ENCODE measurements at places on chromosomes 16 and 17.
A peak's percentile ranks its signal among the peaks of the same experiment; 100 is the strongest.

DNA sequence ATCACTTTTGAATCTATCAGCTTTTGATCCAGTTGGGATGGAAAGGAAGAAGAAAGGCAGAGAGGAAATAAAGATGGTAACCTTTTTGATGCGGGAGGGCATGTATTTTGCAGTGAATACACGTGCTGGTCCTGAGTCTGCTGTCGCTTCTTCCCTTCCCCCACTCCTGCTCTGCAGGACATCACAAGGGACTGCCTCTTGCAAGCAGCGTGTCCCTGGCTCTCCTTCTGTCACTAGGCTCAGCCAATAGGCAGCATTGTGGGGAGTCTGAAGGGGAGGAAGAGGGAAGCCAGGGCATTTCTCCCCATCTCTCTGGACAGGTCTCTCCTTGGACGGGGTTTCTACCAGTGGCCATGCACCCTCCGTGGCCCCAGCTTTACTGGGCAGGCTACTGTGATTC lies 15.7 kb upstream of the WFDC1 start:
- no peak for DNase-seq

DNA sequence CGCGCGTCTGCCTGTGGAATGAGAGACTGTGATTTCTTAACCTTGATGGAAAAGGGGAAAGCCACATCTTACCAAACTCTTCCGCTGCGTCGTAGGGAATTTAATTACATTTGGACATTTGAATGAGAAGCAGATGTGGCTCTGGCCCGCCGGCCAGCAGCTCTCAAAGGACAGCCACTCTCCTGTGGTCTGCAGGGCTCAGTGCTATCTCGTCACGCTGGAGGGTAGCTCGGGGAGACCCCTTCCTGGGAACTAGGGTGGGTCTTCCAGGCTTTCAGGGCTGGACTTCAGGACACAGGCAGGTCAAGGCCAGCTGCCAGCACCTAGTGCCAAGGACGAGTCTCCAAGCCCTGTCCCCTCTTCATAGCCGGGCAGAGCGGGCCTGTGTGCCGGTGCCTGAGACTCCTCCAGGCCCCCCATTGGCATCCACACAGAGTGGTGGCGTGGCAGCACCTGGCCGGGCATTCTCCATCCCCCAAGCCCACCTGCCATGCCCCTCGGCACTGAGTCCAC lies 15.9 kb upstream of the TBX2 start:
- DNase-seq: no peak

- DNase-seq: no peak
Observed at GRCh38 chr16:87161822-87162676, 155.1 kb downstream of the C16orf95 start.

- DNase-seq: no peak
Observed at GRCh38 chr17:21467739-21468490, 91.8 kb downstream of the KCNJ12 start.

DNA sequence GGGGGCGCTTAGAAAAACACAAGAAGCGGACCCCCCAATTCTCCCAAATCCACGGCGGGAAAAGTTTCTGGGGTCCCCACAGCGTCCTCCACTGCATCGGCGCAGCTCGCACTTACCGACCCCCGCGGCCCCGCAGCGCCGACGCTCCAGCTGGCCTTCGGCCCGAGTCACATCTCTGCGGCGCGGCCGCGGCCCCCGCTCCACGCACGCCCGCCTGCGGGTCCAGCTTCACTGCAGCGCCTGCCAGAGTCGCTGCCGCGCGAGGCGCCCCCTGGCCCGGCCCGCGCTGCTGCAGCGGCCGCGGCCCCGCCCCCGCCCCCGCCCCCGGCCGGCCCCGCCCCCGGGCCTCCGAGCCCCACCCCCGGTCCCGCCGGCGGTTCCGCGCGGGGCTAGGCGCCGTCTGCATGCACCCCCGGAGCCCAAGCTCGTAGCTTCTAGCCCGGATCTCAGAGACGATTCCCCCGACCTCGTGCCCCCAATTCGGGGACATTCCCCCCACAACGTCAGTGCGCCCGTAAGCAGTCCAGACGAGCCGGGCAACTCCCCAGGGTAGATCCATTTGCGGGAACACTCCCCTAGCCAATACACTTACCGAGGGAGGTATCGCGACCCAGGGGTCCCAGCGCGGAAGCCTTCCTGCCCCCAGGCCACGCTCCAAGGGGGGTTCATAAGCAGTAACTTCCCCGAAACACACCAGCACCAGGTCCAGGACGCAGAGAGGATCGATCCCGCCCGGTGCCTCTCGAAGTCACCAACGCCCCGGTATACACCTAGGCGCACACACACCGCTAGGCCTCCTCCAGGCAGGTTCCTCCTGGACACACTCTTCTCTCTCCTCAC lies at the start of gene GPRC5B:
GPRC5B (minus strand) TSS at position 238 of the 840 bp plus-strand sequence. CDS start 12,003 bp downstream, outside the sequence.
- DNase-seq: no peak

DNA sequence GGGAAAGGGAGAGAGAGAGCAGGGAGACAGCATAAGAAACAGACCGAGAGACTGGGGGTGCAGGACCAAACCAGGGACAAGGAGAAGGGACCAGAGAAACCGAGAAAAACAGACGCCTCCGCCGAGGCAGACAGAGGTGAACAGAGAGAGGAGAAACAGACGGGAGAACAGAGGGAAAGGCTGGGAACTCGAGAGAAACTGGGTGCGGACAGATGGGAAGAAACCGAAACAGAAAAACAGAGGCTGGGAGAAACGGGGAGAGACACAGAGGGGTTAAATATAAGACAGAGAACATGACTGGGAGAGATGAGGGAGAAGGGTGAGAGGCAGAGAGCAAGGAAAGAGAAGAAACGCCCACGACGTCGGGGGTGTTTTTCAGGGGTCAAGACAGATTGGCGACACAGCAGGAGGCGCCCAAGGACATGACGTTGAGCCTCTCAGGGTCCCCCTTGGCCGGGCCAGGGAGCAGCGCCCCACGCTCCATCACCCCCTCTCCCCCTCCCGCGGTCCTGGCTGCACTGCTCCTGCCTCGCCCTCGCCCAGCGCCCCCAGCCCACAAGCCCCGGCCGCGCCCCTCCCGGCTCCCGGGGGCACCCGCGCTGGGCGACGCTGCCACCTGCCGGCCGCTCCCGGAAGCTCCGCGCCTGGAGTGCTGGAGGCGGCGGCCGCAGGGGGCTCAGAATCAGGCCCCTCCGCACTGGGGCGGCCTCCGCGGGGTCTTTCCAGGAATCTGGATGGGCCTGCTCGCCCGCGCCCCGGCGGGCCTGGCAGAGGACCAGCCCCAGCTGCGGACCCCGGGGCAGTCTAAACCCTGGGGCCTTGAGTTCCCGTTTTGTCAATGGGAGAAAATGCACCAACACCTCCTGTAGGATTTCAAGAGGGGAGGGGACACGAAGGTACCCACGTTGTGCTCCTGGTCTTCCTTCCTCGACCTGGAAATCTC lies 1.3 kb upstream of the TMEM92 start:
- peak; percentile 47 for DNase-seq

GRCh38 chr17:29177871-29178749 lies 2.1 kb downstream of the MYO18A start:
- no peak for DNase-seq

- peak; percentile 54 for DNase-seq
Observed at GRCh38 chr16:90057738-90058173, 19.4 kb downstream of the PRDM7 start.

DNA sequence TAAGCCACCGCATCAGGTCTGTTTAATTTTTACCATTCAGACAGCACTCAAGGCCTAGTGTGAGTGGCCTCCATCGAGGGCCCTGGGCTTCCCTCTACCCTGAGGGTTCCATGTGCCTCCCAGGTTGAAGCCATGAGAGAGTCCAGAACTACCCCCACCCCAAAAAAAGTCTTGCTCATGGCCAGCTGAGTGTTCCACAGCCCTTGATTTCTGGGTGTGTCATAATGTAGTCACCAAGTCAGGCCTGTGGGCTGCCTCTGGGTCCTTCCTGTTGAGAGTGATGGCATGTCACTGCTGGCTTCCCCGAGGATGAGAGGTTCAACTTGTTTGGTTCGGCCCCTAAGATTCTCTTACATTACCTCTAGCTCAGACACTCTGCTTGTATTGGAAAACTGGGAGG lies 100.6 kb downstream of the PITPNC1 start:
- DNase-seq: peak; percentile 61

DNA sequence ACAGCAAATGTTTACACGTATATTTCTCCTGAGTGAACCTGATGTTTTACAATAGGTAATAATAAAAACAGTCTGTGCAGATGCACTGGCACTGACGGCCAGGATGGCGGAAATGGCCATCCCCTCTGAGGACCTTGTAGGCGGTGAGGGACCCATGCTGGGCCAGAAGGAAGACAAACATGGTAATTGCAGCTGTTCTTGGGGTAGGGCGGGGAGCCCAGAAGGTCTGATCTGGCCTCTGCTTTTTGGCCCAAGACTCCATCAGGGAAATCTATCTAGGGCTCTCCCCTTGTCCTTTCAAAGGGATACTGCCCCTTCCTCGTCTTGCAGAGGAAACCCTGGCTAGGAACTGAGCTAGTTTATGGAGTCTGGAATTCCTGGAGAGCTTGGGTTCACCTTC lies 7.4 kb upstream of the LGALS9 start:
- DNase-seq: no peak

DNA sequence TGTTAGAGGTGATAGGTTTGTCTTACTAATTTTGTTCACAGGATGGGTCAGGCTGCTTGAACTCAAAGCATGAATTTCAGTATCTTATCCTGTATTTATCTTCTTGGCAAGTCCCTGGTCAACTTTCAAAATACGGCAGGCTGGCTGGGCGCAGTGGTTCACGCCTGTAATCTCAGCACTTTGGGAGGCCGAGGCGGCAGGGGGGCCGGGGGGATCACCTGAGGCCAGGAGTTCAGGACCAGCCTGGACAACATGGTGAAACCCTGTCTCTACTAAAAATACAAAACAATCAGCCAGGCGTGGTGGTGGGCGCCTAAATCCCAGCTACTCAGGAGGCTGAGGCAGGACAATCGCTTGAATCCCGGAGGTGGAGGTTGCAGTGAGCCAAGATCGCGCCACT lies 25.0 kb upstream of the RSL1D1 start:
- DNase-seq: no peak

DNA sequence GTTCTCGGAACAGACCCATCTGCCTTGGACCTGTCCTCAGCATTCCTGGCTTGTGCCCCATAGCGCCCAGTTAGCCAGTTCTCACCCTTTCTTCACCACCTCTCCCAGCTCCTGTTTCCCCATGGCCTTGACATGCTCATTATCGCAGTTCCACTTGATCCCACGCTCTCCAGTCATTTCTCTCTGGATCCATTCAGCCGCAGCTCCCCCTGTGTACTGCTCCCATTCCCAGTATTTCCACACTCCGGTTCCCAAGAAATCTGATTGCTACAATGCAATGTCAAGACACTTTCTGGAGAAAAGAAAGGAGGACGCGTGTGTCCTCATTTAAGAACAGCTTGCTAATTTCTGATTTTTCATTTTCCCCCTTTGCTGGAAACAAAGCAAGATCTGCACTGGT lies 55.4 kb downstream of the TMEM186 start:
- no peak for DNase-seq

GRCh38 chr16:84391151-84392030 lies 23.1 kb downstream of the ATP2C2 start:
- no peak for DNase-seq

- DNase-seq: peak; percentile 34
Observed at GRCh38 chr16:4273858-4274311, 1.1 kb upstream of the TFAP4 start.

GRCh38 chr16:67013823-67014633 lies 14.9 kb upstream of the CBFB start:
- DNase-seq: no peak

GRCh38 chr16:77793417-77793816 lies 5.1 kb downstream of the VAT1L start:
- DNase-seq: no peak

DNA sequence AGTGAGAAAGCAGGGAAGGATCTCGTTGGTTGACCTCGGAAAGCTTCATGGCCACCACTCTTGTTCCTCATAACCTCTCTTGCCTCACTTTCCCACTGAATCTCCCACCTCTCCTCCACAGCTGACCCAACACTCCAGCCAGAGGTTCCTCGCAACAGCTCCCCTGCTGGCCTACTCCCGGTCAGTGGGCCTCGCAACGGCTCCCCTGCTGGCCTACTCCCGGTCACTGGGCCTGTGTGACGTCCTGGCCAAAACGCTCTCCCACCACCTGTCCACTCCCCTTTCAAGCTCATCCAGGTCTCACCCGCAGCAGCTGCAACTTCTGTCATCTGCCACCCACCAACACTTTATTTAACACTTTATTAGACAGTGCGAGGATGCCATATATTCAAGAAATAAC lies 149.1 kb downstream of the VPS53 start:
- DNase-seq: no peak

GRCh38 chr17:29243792-29244191 lies 2.9 kb upstream of the CRYBA1 start:
- no peak for DNase-seq

DNA sequence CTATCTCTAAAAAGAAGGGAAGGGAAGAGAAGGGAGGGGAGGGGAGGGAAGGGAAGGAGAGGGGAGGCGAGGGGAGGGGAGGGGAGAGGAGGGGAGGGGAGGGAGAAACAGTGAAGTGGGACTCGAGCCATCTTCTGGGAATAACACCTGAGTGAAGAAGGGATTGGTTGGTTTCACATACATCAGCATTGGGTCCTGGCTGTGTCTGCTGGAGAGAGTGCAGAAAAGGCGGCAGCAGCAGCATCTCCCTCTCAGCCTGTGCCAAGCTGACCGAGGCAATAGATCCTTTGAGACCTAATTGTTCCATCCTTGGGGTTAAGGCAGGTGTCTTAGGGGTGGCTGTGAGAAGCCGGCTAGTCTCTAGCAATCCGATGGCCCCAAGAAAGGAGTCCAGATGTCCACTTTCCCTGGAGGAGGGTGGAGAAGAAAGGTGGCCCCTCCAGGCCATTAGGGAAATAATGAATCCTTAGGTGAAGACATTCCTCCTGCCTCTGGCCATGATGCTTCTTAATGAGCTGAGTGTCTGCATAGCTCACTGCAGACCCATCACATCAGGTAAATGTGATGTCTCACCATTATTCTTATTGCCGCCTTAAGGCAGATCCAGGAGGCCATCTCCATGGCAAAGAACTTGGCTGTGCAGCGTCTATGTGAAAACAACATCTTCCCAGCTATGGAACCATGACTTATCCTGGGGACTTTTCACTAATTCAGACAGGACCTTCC lies 71.6 kb downstream of the WIPI1 start:
- DNase-seq: no peak

GRCh38 chr16:1034230-1035065 lies 38.1 kb upstream of the SSTR5 start:
- no peak for DNase-seq

Data from inflammatory macrophage treated with lipopolysaccharide for 1 hour (primary cell).